Urothelium cell line (cell line): ENCODE measurements at places on chromosomes 11 and 22.

DNA sequence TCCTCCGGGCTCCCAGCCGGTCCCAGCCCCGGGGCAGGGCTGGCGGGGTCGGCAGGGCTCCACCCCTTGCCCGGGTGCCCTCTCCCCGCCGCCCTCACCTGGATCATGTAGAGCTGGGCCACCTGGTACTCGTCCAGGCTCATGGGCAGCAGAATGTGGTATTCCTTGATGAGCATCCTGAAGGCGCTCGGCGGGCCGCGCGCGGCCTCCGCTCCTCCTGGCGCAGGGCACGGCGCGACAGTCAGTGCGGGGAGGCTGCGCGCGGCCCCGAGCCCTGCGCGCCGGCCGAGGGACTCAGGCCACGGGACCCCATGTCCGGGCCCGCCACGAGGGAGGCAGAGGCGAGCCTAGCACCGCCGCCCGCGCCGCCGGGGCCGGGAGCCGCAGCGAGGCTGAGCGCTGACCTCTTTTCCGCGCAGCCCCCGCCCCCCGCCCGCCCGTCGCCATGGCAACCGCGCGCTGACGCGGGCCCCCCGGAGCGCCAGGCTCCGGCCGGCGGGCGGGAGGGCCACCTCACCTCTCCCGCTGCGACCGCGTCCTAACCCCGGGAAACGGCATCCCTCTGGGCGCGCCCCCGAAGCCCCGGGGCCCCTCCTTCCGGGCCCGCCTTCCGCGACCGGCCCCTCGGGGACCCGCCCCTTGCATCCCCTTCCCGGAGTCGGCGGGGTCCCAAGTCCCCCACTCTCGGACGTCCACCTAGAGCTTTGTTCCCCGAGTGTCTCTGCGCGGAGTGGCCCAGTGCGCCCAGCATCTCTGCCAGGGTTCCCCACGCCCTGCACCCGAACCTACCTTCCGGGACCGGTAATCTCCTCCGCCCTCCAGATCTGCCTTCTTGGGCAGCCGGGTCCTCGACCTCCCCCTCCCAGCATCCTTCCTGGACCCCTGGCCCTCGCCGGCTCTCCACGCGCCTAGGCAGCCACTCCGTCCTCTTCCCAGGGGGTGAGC lies 886 bp downstream of the PITPNM1 start:
- DNase-seq, result peak; percentile 57

DNA sequence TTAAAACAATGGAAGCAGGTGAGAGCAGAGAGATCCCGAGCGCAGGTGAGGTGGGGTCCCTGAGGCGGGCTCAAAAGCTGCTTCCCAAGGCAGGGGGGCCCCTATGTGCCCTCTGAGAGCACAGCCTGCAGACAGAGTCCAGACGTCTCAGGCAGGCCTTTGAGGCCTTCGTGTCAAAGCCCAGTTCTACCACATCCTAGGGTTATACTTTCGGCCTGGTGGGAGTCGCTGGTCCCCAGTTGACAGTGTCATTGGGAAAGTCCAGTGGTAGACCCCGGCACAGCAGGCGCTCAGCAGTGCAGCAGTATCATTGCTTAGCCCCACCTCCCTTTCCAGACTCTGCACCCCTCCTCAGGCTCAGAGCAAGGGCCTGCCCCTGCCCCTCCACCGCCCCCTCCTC lies 9.1 kb downstream of the LINC01488 start:
- DNase-seq, result no peak

DNA sequence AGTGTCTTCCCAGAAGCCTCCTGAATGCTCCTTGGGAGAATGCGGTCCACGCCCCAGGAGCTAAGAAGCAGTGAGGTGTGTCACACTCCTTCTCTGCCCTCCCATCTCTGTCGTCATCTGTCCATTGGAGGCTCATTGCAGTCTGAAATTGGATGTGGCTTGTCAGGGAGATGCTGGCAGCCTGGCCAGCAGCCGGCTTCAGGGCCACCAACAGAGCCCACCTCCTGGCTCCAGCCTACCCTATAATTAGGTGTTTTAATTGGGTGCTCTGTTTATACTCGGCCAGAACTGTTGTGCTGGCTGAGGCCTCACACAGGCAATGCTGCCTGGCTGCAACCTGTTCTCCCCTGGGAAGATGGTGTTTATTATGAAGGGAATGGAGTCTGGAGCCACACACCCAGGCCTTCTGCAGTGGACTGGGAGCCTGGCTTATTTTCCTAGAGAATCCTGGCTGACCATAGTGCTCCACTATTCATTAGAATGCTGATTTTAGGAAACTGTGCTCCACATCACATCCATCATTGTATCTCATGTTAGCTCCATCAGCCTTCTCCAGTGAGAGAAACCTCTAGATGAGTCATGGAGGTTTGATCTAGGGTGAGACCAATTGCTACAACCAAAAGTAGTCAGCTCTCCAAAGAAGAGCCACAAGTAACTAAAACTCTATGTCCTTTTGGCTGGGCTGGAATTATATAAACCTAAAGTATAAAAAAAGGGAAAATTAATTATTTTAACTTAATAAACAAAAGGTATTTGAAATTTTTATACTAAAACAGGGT lies 86.8 kb upstream of the CRTAM start:
- DNase-seq, result no peak

- no peak for DNase-seq
Measured at GRCh38 chr11:69364921-69365320, 71.0 kb downstream of the MYEOV start.

- no peak for DNase-seq
Measured at GRCh38 chr11:119802670-119803069, 73.7 kb upstream of the NECTIN1 start.

GRCh38 chr11:20158597-20159257 lies 1.5 kb downstream of the DBX1 start:
- peak; percentile 82 for DNase-seq

GRCh38 chr11:93540337-93540736 lies 2.9 kb downstream of the SMCO4 start:
- no peak for DNase-seq

DNA sequence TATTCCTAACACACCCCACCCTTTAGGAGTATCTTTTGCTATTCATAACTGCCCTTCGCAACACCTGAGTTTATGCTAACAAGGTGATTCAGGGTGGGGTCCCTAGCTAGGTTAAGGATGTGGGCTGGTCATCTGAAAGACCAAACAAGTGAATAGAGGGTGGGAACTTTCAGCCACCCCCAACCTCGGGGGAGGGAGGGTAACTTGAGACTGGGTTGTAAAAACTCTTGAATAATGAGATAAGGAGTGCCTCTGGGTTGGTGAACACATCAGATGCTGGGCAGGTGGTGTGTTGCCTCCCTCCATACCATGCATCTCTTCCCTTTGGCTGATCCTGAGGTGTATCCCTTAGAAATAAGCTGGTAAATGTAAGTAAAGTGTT lies 111.5 kb downstream of the SWAP70 start:
- no peak for DNase-seq

DNA sequence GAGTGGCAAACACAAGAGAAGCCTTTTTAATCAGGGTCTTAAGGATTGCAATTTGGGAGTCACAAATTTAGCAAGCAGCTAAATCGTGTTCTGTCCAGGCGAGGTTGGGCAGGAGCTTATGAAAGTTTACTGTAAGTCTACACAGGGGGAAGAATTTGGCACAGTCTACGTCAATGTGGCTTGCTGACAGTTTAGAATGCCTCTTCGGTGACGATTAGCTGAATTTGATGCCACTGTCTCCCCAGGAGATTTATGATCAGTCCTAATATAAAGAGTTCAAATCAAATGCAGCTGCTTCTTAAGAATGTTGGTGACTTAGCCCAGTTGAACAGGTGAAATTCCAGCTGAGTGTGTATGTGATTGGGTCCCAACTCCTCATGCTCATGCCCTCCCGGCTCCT lies 114.1 kb upstream of the CLPB start:
- DNase-seq, result no peak

DNA sequence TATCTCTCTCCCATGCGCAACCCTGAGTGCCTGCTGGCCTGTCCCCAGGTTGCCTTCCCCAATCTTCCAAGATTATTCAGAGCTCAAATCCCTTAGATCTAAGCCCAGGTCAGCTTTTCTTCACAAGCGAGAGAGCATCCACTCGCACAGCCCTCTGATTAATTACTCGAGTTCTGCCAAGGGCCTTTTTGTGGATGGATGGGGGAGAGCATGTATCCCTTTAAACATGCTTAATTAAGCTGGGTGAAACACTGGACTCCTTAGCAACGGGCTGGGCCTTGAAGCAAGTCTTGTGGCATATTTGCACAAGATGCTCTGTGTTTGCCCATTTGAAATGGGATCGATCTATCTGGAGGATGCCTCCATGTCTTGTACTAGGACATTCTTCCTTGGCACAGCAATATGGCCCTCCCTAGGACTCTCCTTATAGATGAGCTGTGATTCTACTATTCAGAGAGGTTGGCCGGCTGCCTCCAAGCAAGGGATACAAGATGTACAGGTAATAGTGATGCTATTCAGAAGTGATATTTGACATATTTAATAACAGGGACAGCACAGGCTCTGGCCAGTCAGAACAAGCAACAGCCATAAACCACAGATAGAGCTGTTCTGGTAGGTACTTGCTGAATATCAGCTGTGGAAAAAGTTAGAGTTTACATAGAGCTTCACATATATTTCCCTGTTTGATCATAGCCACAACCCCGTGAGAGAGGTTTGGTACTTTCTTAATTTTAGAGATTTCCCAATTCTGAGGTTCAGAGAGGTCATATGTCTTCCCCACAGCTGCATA lies 125.6 kb downstream of the CSNK2A3 start:
- no peak for DNase-seq

DNA sequence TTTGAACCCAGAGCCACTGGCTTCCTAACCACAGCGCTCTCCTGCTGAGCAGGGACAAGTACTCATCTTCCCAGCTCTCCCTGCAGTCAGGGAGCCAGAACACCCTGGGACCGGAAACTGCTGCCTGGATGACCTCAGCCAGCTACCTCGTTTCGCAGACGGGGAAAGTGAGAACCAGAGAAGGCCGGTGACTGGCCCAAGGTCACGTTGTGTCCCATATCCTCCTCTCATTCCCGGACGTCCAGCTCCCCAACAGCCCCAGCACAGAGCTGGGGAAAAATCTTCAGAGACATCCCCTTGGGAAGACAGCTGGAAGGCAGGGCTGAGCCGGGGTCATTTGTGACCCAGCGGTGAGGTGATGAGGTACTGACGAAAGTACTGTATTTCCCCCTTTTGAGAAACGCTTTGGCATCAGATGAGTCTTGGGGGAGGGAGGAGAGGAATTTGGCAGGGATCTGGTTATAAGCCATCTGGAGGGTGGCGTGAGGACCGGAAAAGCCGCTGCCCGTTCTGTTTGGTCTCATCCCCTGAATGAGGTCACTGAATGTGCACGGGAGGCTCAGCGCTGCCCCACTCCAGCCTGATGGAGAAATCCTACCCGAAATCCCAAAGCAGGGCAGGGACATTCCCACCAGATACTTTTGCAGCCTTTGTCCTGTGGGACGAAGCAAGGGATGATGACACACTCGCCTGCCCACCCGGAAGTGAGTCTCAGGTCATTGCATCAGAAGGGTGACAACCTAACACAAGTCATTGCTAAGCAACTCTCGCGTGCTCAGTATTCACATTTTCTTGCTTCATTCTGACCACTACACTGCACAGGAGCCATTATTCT lies 41.1 kb downstream of the LIF start:
- peak; percentile 88 for DNase-seq

DNA sequence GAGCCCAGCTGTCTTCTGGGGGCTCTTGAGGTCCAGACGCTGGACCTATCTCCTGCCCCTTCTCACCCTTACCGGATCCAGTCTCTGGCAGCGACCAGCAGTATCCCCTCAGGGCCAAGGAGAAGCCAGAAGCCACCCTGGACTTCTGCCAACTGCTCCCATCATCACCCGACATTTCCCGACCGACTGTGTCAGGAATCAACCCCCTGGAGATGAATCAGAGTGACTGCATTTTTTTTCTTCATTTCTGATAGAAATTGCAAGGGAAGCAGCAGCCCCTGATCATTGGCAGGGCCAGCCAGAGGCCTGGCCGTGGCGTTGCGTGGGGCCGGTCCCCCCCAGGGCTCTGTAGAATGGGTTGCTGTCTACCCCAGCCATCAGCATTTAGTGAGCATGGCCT lies 5.2 kb upstream of the LIF start:
- no peak for DNase-seq

DNA sequence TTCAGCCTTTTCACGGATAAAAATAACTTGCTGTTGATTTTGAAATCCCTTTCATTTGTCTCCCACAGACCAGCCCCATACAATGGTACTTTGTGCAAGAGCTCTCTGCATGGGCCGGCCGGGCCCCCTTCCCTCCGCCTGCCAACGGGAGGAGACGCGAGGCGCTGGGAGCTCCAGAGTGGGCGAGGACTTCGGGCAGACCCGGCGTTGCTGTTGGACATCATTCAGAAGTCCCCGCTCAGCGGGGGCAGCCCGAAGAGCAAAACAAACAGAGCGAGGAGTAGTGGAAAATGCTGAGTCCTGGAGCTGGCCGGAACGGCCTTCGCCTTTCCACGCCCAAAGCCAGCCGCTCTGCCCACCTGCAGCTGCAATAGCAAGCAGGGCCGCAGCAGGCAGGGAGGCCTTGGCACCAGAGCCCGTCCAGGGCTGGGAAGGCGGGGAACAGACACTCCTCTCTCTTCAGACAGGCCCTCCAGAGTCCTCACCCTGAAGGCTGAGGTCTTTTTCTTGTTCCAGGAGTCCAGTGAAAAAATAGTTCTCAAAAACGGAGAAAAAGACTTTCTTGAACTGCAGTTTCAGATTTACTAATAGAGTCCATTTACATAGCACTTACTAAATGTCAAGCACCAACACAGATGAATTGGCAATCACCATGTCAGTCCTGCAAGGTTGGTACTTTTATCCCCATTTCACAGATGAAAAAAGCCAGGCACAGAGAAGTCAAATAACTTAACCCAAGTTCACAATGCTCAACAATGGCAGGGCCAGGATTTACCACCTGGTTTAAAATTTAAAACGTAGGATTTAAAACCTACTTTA lies 135.5 kb downstream of the ETS1 start:
- no peak for DNase-seq

DNA sequence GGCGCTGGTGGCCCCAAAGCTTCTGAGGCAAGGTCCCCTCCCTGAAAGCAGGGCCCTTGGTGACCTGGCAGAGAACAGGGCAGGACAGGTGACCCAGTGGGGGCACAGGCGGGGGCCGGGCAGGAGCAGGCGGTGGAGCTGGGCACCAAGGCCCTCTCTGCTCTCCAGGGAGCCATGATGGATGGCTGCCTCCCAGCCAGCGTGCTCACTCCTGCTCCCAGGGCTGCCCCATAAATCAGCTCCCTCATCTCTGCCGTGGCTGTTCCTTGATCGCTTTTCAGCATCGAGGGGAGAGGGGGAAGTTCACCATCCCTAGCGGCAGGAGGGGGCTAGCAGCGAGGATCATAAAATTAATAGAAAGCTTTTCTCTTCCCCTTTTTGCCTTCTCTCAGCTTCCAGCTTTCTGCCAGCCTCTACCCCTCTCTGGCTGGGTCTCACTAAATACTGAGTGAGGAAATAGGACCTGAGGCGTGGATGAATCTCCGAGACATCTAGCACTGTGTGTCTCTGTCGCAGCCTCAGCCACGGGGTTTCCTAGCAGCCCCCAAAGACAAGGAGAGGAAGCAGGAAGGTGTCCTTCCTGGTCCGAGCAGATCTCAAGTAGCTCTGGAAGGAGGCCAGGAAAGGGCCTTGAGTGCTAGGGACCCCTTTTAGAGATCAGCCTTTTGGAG lies 22.2 kb upstream of the ELFN2 start:
- DNase-seq, result no peak

GRCh38 chr11:1920909-1921573 lies 1.5 kb downstream of the TNNT3 start:
- DNase-seq, result no peak

- no peak for DNase-seq
Measured at GRCh38 chr11:71532036-71532610, 5.1 kb downstream of the KRTAP5-7 start.

- no peak for DNase-seq
Measured at GRCh38 chr11:112773264-112773663, 188.0 kb upstream of the NCAM1 start.
